Upper lobe of left lung (tissue), 6 donors: ENCODE measurements at places on chromosomes 6 and 20. TPM values are rescaled to one million over a fixed set of nuclear protein-coding genes. Genes with fewer than 3 reads are reported as not detected.

GRCh38 chr20:45429618-45430017 lies 13.7 kb downstream of the PIGT start:
- H3K27ac ChIP-seq = no peak overlapping the region
- no peak for DNase-seq
- H3K4me3 ChIP-seq = no peak overlapping the region

DNA sequence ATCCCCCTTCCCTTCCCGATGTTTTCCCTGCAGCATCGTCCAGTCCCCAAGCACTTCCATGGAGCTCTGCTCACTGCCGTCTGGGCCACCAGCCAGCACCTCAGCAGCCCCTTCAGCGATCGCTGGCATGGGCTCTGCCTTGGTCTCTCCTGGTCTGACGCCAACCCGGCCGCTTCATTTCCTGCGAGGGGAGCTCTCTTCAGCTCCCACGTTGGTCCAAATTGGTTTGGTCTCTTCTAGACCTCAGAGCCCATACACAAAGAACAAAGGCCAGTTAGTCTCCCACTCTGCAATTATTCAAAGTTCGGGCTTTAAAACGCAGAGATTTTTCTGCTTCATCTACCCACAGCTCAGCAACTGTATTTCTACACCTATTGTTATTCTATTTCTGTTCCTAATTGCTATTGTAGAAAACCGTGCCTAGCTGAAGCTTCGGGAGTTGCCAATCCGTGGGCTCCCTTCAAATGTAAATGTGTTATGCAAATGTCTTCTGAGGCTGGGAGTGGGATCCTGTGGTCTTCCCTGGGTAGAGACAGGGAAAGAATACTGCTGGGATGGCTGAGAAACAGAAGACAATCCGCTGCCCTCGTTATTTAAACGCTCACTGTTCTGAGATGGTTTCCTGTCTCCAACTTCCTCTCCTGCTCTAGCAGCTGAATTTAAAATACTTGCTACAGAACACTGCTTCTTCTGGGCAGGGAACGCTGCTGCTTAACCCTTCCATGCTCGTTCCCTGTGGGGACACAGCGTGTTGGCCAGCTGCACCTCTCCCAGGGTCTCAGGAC lies 154.2 kb upstream of the QKI start:
- no peak overlapping the region for H3K27ac ChIP-seq
- peak; percentile 47 for DNase-seq
- no peaks in the 10 kb centered on the region for H3K27me3 ChIP-seq
- H3K36me3 ChIP-seq = no peaks in the 10 kb centered on the region
- no peak overlapping the region for H3K4me3 ChIP-seq

DNA sequence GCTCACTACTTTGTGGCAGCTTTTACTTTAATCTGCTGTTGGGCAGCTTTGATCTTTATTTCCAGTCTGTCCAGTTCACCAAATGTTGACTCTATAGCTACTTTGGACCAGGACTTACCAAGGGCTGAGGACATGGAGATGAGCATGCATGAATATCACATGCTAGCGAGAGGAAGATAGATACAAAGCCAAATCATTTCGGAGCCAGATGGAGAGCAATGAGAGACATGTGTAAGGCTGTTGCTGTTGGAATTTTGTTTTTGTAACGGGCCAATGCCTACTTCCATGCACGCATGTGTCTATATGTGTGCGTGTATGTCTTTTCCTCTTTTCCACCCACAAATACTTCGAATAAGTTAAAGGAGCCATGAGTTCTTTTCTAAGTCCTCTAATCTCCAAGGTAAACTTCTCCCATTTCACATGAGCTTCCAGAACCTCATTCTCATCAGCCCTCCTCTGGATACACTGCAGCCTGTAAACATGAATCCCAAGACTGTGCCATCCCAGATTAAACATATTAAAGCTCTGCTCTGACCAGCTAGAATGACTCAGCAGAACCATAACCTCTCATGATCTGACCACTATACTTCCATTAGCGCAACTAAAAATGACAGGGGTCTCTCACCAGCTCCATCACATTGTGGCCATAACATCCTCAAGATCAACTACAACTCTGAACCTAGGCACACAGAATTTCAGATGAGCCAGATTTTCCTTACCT lies 160.7 kb downstream of the LRFN2 start:
- H3K36me3 ChIP-seq = no peaks in the 10 kb centered on the region
- DNase-seq = no peak
- no peak overlapping the region for H3K4me3 ChIP-seq
- no peak overlapping the region for H3K27ac ChIP-seq
- H3K4me1 ChIP-seq = no peaks in the 10 kb centered on the region

The TFAP2C gene
- total RNA-seq = 3.5 TPM

The TAF11 gene
- 18.9 TPM for total RNA-seq

DNA sequence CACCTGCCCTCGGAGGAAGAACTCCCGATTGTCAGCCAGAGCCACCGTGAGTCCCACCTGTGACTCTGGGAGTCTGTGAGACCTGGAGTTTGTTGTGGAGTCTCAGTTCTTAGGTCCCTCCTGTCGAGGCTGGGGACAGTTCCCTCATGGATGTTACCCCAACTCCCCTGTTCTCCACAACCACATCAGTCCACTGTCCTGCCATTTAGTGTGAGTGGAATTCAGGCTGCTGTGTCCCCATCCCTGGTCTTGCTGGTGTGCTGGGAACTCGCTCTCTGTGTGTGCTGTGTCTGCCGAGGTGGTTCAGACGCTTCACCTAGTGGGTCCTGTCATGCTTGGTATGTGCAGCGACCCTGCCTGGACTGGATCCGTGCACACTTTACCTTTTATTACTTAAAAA lies 163.2 kb downstream of the DTNBP1 start:
- H3K27me3 ChIP-seq = no peaks in the 10 kb centered on the region
- H3K36me3 ChIP-seq = peaks cover 53% of the 10 kb centered on the region
- no peak overlapping the region for H3K27ac ChIP-seq
- no peak overlapping the region for H3K4me3 ChIP-seq
- DNase-seq = no peak

- H3K4me3 ChIP-seq = no peak overlapping the region
- no peak for DNase-seq
- no peak overlapping the region for H3K27ac ChIP-seq
- H3K27me3 ChIP-seq = no peaks in the 10 kb centered on the region
- peaks cover 24% of the 10 kb centered on the region for H3K4me1 ChIP-seq
Observed at GRCh38 chr6:36840432-36841403, 1.5 kb upstream of the CPNE5 start.

- H3K36me3 ChIP-seq = no peaks in the 10 kb centered on the region
- H3K4me3 ChIP-seq = no peak overlapping the region
- no peaks in the 10 kb centered on the region for H3K27me3 ChIP-seq
- no peaks in the 10 kb centered on the region for H3K4me1 ChIP-seq
- H3K27ac ChIP-seq = no peak overlapping the region
- DNase-seq = no peak
Observed at GRCh38 chr6:9121549-9121948, 686.2 kb upstream of the SLC35B3 start.

GRCh38 chr6:101762851-101763250 lies 369.3 kb downstream of the GRIK2 start:
- no peak overlapping the region for H3K4me3 ChIP-seq
- H3K27me3 ChIP-seq = no peaks in the 10 kb centered on the region
- no peaks in the 10 kb centered on the region for H3K36me3 ChIP-seq
- no peak overlapping the region for H3K27ac ChIP-seq
- no peaks in the 10 kb centered on the region for H3K4me1 ChIP-seq
- no peak for DNase-seq

The PACRG gene
- total RNA-seq = 5.5 TPM

DNA sequence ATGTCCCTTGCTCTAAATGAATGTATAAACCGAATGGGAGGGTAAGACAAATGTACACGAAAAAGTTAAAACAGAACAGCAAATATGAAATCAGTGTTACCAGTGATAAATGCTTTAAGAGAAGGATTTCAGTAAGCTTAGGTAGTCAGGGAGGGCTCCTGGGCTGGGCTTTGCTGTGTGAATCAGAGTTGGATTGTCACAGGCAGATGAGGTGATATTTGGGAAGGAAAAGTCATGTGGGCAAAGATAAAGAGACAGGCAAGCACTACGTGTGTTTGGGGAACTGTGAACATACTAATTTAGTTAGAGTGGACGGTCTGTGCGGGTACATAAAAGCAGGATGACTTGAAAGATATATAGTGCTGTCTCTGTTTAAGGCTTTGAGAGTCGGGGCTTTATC lies 114.8 kb downstream of the CRYBG1 start:
- H3K4me3 ChIP-seq = no peak overlapping the region
- no peaks in the 10 kb centered on the region for H3K36me3 ChIP-seq
- no peaks in the 10 kb centered on the region for H3K27me3 ChIP-seq
- H3K4me1 ChIP-seq = no peaks in the 10 kb centered on the region
- no peak overlapping the region for H3K27ac ChIP-seq

The OR2H1 gene
- not detected for total RNA-seq

DNA sequence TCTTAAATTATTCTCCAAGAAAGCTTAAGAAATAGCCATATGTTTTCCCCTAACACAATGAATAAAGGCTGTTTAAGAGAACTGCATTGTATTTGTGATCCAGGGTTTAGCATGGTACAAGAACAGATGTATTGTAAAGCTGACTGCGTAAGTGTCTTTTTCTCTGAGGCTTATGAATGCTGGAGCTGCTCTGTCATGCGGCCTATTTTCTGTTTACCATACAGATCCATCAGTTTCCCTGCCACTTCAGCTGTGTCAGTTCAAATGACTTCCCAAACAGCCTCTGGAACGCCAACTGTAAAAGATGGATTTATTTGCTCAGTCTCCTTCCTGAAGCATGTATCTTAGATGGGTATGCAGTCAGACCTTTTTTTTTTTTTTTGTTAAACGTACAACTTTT lies 419.3 kb upstream of the HS3ST5 start:
- H3K36me3 ChIP-seq = no peaks in the 10 kb centered on the region
- DNase-seq = no peak

DNA sequence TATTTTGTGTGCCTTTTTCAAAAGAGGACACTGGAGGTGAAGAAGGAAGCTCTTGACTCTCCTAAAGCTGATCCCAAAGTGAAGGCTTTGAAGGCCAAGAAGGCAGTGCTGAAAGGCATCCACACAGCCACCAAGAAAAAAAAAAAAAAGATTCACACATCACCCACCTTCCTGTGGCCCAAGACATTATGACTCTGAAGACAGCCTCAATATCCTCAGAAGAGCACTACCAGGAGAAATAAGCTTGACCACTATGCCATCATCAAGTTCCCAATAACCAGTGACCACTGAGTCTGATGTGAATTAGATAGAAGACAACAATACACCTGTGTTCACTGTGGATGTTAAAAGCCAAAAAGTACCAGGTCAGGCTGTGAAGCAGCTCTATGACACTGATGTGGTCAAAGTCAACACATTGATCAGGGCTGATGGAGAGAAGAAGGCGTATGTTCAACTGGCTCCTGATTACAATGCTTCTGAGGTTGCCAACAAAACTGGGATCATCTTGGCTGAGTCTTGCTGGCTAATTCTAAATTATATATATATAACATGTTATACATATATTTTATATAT lies 59.4 kb downstream of the PLCG1 start:
- no peaks in the 10 kb centered on the region for H3K36me3 ChIP-seq
- DNase-seq = no peak
- H3K4me3 ChIP-seq = no peak overlapping the region
- H3K27ac ChIP-seq = no peak overlapping the region
- H3K27me3 ChIP-seq = no peaks in the 10 kb centered on the region

The THBS2 gene
- total RNA-seq = 21.0 TPM

The ARMH2 gene
- total RNA-seq = not detected

The OVOL2 gene
- total RNA-seq = 6.6 TPM

- H3K36me3 ChIP-seq = peaks cover 65% of the 10 kb centered on the region
- no peak overlapping the region for H3K4me3 ChIP-seq
- H3K4me1 ChIP-seq = no peaks in the 10 kb centered on the region
- H3K27me3 ChIP-seq = no peaks in the 10 kb centered on the region
- no peak overlapping the region for H3K27ac ChIP-seq
Observed at GRCh38 chr20:2995796-2996195, 47.6 kb upstream of the GNRH2 start.

- peaks cover 19% of the 10 kb centered on the region for H3K4me1 ChIP-seq
- H3K4me3 ChIP-seq = no peak overlapping the region
- H3K27me3 ChIP-seq = peaks cover 83% of the 10 kb centered on the region
- H3K27ac ChIP-seq = no peak overlapping the region
- DNase-seq = peak; percentile 22
Observed at GRCh38 chr6:84766118-84766798, 1.9 kb upstream of the TBX18 start.

The NT5E gene
- total RNA-seq = 17.8 TPM

The TMEM200A gene
- total RNA-seq = 4.9 TPM

DNA sequence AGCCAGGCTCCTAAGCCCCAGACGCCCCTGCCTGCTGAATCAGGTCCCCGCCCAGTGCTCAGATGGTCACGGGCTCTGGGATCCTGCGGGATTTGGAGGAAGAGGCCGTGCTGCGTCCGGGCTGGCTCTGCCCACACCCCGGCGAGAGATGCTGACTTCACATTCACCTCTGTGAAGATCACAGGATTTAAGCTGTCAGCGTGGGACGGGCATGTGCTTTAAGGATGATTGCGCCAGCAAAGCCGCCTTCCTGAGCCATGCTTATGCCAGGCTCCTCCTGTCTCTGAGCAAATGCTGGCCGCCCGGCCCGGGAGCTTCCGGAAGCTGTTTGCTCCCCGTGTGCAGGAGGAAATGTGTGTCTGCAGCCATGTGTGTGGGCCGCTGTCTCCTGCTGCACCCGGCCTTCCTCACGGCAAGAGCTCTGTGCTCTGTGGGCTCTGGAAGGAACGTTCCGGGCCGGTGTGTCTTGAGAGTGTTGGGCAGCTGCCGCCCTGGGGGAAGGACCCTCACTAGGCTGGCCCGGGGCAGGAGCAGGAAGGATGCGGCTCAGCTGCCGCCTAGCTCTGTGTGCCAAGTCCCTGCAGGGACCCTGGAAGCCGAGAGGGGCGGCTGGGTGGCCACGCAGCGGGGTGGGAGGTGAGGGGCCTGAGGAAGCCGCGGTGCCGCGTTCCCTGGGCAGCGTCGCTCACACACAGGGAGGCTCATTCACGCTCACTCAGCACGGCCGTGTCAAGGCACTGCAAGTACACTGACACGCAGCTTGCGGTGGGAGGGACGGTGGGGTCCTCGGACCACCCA lies 19.0 kb upstream of the BHLHE23 start:
- no peak overlapping the region for H3K27ac ChIP-seq
- H3K36me3 ChIP-seq = no peaks in the 10 kb centered on the region
- H3K27me3 ChIP-seq = peaks cover 5% of the 10 kb centered on the region
- no peaks in the 10 kb centered on the region for H3K4me1 ChIP-seq
- peak; percentile 78 for DNase-seq
- H3K4me3 ChIP-seq = no peak overlapping the region

DNA sequence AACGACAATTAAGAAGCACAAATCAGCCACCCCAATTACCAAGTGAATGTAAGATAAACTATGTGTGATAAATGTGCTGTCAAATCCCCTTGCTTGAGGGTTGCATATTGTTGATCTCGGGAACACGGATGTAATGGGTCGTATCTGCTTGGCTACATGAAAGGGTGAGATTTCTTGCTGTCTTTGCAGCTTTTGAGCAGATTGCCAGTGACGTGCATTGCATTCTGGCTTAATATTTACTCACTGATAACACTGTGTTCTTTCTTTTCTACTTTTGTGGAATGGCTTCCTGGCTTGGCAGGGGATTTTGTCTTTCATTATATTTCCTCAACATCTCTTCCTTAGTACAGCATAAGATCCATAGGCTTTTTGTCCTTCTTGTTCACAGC lies 10.5 kb upstream of the FAM210B start:
- peaks cover 9% of the 10 kb centered on the region for H3K27me3 ChIP-seq
- H3K27ac ChIP-seq = no peak overlapping the region
- peaks cover 9% of the 10 kb centered on the region for H3K4me1 ChIP-seq
- no peak for DNase-seq

- H3K27ac ChIP-seq = no peak overlapping the region
- no peak for DNase-seq
- H3K4me1 ChIP-seq = peaks cover 15% of the 10 kb centered on the region
Observed at GRCh38 chr6:3915076-3915791, 66.1 kb downstream of the FAM50B start.
